ENCODE measurements at places on chromosomes 4 and X. TPM values are rescaled to one million over a fixed set of nuclear protein-coding genes. Genes with fewer than 3 reads are reported as not detected.

The CCKAR gene
- polyA plus RNA-seq: not detected

DNA sequence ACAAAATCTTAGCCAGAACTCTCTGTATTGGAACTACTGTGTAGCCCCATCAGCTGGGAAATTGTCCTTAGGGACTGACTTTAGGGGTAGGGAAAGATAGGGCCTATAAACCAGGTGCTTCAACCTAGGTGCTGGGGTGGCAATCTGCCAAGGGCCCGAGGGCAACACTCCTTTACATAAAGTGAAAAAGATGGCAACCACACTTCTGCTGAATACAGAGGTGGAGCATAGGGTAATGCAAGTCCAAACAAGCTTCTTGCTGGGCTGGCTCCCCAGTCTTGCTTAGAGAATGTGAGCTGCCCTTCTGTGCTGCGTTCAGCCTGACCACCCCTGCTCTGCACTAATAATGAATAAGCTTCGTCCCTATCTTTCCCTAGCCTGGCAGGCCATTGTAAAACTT is 9.8 kb downstream of the ZBTB33 start:
- DNase-seq: no peak

- DNase-seq: no peak
Measured at GRCh38 chr4:168674866-168675265, 178.0 kb downstream of the PALLD start.

- DNase-seq: no peak
Measured at GRCh38 chrX:52574416-52575275, 57.8 kb upstream of the XAGE1B start.

The LGI2 gene
- polyA plus RNA-seq: 35.5 TPM

The DIAPH2 gene
- polyA plus RNA-seq: 10.0 TPM

The TBC1D19 gene
- polyA plus RNA-seq: 20.2 TPM

GRCh38 chrX:103540145-103540544 is 20.9 kb upstream of the RAB40A start:
- DNase-seq: no peak

GRCh38 chrX:95760356-95760755 is 924.3 kb upstream of the DIAPH2 start:
- DNase-seq: no peak

DNA sequence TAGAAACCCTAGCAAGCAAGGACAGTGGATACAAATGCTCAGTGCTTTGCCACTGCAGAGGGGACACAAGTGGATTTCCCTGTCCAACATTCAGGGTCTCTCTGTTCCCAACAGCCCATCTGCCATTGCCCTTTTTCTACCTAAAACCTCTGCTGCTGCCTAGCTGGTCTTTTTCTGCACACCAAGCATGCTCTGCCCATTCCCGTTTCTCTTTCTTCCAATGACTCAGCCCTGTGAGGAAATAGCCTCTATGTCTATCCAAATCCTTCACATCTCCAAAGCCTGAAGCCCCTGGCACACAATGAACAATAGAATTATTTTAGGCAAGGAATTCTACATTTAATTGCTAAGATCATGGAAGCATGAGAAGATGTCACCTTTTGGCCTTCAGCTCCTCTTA is 5.7 kb upstream of the AMELX start:
- no peak for DNase-seq

GRCh38 chrX:131059246-131059645 is 1.1 kb downstream of the ARHGAP36 start:
- no peak for DNase-seq

GRCh38 chr4:8830611-8831200 is 40.9 kb downstream of the HMX1 start:
- no peak for DNase-seq

GRCh38 chrX:129310000-129310399 is 213.3 kb downstream of the SMARCA1 start:
- no peak for DNase-seq

The PDLIM3 gene
- polyA plus RNA-seq: 2.2 TPM

DNA sequence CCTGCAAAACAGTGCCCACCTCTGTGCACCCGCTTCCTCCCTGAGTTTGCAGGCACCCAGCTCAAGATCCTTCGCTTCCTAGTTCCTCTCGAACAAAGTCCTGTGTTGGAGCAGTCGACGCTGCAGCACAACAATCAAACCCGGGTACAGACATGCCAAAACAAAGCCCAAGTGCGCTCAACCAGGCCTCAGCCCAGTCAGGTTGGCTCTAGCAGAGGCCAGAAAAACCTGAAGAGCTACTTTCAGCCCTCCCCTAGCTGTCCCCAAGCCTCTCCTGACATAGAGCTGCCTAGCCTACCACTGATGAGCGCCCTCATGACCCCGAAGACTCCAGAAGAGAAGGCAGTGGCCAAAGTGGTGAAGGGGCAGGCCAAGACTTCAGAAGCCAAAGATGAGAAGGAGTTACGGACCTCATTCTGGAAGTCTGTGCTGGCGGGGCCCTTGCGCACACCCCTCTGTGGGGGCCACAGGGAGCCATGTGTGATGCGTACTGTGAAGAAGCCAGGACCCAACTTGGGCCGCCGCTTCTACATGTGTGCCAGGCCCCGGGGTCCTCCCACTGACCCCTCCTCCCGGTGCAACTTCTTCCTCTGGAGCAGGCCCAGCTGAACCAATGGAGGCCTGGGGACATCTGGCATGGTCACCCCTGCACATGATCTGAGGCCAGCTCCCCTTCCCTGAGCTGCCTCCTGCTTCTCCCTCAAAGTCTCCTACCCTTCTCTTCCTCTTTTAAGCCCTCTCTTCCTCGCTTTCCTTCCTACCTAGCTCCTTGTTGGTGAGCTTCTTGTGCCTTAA is 6.9 kb downstream of the APEX2 start:
- no peak for DNase-seq

- DNase-seq: no peak
Measured at GRCh38 chr4:4568806-4569427, 27.1 kb upstream of the STX18 start.

GRCh38 chr4:103786593-103786992 is 66.8 kb upstream of the TACR3 start:
- no peak for DNase-seq

GRCh38 chr4:14596028-14596427 is 406.3 kb upstream of the CPEB2 start:
- no peak for DNase-seq

GRCh38 chr4:107044170-107044569 is 8.1 kb upstream of the DKK2 start:
- DNase-seq: no peak

The XK gene
- polyA plus RNA-seq: 1.3 TPM

DNA sequence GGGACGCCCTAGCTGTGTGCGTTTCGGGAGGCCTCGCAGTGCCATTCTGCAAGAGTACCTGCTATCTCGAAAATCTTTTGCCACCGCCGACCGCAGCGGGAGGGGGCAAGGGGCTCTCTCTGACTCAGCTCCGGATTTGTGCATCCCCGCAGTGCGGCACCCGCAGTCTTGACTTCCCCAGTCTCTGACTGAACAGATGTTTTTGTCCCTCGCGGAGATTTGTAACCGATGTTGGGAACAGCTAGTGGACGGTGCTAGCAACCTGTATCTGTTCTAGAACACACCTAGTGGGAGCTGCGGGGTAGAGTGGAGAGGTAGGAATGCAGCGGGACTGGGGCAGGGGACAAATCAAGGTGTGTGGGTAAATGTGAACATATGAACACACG is 17.2 kb downstream of the NKX6-1 start:
- DNase-seq: no peak

The CT45A10 gene
- polyA plus RNA-seq: not detected

The PAGE1 gene
- polyA plus RNA-seq: not detected

- no peak for DNase-seq
Measured at GRCh38 chrX:105658136-105658535, 164.2 kb upstream of the NRK start.

The SSX2B gene
- 0.17 TPM for polyA plus RNA-seq

DNA sequence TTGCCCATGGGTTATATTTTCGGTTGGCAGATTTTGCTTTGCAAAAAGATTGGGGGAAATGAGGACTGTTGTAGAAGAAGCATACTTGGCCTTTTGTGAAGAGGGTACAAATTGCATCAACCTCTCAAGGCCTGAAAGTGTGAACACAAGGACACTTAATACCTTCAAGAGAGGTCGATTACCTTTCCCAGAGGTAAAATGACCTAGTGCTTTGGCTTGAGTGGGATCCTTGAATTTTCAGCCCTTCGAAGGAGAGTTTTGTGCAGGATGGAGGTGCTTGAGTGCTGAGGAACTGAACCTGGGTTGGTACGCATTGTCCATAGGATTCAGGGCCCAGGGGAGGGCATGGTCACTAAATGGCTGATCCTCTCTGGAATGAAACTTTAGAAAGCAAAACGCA is 27.6 kb upstream of the NKAP start:
- no peak for DNase-seq

DNA sequence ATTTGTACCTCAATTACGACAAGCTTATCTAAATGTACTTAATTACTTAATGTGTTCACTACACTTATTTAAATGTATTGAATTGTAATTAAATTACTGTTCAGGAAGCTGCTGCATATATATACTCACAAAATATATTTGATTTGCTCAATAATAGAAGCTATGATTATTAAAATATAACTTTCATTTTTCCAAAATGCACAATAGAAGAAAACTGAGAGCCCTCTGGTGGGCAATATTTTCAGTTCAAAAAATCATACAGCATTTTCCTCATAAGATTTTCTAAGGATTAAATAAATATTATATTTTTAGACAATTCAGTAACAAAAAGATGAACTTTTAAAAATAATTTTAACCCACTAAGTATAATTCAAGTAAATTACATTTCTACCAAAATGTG is 217.3 kb downstream of the DKK2 start:
- no peak for DNase-seq

The ALB gene
- polyA plus RNA-seq: 2.2 TPM

DNA sequence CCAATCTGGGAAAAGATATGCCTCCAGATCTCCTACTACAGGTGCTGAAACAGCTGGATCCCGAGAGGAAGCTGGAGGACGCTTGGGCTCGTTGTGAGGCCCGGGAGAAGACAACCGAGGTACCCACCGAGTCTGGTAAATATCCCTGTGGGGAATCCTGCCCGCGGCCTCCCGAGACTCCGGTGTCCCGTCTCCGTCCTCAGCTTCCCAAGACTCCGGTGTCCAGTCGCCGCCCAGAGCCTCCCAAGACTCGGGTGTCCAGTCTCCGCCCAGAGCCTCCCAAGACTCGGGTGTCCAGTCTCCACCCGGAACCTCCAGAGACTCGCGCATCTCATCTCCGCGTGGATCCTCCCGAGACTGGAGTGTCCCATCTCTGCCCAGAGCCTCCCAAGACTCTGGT is 639 bp downstream of the FAM47B start:
- no peak for DNase-seq

The IGFBP7 gene
- polyA plus RNA-seq: 582 TPM

DNA sequence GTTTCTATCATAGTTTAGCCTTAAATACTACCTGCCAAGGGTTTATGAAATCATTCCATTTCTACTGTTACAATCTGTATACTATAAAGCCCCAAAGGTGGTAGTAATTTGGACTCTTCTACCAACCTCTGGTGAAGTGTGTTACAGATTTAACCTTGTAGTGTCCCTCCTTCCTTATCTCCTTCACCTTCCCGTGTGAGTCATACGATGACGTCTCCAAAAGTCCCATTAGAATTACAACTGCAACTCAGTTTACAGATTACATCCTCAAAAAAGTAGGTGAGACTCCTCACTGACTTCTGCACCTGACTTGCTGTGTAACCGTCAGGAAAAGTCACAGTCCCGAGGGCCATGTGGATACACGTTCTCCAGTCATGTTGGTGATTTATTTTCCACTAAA is 219.0 kb downstream of the DCTD start:
- no peak for DNase-seq

The TCEAL2 gene
- 20.8 TPM for polyA plus RNA-seq

The PNMA3 gene
- polyA plus RNA-seq: 16.7 TPM

The GABRG1 gene
- 0.11 TPM for polyA plus RNA-seq

The CCDC158 gene
- polyA plus RNA-seq: 0.27 TPM

GRCh38 chr4:101251261-101251660 is 96.1 kb downstream of the PPP3CA start:
- no peak for DNase-seq

DNA sequence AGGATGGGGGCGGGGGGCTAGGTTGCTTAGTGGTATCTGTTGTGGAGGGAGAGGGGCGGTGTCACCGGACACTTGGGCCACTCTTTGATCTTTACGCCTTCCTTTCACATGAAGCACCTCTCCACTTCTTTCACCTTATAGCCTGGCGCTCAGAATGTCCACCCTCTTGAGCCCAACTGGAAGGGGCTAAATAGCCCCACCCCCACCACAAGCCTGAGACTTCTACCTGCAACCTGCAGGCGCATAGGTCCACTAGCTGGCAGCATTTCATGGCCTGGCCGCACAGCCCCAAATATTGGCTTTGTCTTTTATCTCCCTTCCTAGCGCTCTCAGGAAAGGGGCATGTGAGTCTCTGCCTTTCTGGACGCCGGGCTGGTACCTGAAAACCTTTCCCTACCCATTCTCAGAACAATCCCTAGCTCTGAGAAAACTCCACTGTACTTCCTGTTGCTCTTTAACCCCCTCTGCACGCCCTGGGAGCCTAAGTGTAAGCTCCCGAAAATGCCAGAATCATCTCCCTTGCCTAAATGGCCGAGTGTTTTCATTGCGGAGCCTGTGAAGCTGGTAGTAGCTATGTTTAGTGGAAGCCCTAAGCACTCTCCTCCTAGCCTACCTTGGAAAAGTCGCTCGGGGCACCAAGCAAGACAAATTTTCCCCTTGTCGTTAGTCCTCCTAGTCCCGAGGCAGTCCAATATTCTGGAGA is 1.2 kb upstream of the TRPC5 start:
- DNase-seq: no peak

GRCh38 chr4:107586371-107586770 is 133.7 kb downstream of the PAPSS1 start:
- DNase-seq: no peak

The PDE6B gene
- polyA plus RNA-seq: 38.3 TPM

GRCh38 chrX:74291577-74291963 is 12.4 kb upstream of the ZCCHC13 start:
- DNase-seq: no peak

The ARHGEF38 gene
- polyA plus RNA-seq: 5.3 TPM

GRCh38 chrX:76921176-76921575 is 493.7 kb downstream of the MAGEE1 start:
- no peak for DNase-seq

The COL4A6 gene
- polyA plus RNA-seq: 15.6 TPM

DNA sequence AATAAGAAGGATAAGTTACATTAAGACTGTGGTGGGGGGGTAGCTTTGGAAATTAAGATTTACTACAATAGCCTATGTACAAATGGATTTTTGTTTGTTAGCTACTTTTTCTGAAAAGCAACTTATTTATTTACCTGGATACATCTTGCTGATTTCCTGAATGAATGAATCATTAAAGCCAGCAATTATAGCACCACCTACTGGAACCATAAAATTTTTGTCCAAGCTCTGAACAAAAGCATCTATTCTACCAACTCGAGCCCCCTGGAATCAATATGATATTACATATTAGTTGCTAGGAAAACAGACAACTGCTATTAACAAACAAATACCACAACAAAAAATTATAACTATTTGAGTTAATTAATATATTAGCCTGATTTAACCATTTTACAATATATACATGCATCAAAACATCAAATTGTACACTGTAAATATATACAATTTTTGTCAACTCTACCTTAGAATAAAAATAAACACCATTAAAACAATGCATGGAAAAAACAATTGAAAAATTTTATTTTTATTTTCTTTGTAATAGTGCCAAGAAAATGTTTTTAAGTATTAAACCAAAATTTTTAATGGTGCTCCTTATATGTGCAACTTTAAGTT is 15.3 kb downstream of the SEPSECS start:
- DNase-seq: no peak
